ENCODE measurements at places on chromosomes 1 and 21.

DNA sequence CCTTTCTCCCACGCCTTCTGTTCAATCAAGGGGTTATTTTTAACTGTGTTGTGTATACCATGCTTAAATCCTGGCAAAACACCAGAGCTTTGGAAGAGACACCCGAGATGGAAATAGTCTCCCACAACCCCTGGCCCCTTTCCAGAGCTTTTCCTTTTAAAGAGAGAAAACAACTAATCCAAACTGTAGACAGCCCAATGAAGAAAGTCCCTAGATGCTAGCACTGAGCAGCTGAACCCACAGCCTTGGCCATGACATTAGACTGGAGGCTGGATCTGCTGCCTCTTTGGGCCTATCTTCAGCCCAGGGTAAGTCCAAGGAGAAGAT is 64.9 kb upstream of the ARTN start:
- DNase-seq: no peak

- DNase-seq: no peak
These were observed 22.3 kb downstream of the PABPC4 start for GRCh38 chr1:39554277-39554676.

DNA sequence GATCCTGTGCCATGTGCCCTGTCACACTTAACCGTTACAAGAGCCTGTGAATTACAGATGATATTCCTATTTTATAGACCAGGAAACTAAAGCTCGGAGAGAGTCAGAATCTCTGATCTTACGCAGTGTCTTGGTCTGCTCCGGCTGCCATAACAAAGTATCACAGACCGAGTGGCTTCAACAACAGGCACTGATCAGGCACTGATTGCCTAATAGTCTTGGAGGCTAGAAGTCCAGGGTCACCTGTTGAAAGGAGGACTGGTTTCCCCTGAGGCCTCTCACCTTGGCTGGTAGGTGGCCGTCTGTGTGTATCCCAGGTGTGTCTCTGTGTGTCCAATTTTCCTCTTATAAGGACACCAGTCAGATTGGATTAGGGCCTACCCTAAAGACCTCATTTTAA is 31.5 kb upstream of the KCNE2 start:
- no peak for DNase-seq

DNA sequence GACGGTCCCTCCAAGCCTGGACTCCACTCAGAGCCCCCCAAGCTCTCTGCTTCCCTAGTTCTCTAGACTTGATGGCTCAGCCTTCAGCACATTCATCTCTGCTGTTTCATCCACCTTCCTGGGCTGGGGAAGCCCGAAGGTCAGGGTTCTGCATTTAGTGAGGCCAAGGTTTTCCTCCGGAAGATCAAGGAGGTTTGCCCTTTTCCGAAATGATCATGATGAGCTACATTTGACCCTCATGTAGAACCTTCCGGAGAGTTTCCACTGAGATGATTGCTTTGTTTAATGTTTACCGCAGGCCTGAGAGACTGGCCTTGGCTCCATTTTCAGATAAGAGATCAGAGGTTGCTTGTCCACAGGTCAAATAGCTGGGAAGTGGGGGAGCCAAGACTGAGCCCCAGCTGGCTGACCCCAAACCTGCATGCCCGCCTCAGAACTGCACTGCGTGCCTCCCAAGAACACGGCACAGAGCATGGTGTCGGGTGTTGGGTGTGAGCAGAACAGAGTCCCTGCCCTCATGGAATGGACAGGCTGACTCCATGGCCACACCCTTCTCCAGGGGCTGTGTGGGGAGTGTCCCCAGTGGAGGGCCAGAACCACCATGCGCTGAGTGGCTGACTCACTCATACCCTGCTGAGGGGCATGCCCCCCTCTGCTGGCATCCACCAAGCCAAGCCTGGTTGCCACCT is 200.8 kb upstream of the TMEM51 start:
- DNase-seq: no peak

DNA sequence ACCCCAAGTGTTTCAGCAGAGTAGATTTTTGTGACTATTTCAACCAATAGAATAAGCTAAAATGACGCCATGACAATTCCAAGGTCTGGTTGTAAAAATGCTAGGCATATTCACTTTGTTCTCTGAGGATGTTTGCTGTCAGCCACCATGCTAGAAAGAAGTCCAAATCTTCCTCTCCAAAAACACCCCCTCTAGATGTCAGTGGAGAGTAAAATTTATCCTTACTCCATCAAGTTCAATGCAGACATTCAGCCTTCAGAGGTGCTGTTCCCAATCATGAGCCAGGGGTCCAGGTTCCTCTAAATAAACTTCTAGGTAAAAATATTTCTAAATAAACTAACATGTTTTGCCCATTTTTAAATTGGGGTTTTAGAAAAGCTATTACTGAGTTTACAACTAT is 395.4 kb upstream of the ADAMTS5 start:
- no peak for DNase-seq

GRCh38 chr1:51491166-51491981 is 27.7 kb downstream of the EPS15 start:
- DNase-seq: no peak

All from SHP77 treated with DMSO at 0.1 percent for 48 hours (cell line).